ENCODE measurements at places on chromosomes 6 and 20.

DNA sequence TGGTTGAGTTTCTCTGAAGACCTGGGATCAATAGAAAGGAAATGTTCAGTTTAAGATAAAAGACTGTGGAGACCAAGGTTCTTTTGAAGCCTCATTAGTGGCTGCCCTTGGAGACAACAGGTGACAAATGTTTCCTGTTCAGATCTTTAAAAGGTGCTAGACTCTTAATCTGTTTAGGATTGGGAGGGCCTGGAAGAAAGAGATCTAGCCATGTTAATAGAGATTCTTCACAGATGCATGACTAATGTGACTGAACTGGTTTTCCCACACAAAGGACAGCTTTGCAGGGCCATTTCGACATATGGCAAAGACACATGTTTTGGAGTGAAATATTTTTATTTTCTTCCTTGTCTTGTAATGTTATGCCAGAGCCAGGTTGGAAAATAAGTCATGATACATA lies 82.2 kb downstream of the WDR27 start:
- peaks cover 2% of the 10 kb centered on the region for H3K36me3 ChIP-seq
- no peak overlapping the region for H3K4me3 ChIP-seq
- no peak for DNase-seq
- peaks cover 3% of the 10 kb centered on the region for H3K4me1 ChIP-seq

DNA sequence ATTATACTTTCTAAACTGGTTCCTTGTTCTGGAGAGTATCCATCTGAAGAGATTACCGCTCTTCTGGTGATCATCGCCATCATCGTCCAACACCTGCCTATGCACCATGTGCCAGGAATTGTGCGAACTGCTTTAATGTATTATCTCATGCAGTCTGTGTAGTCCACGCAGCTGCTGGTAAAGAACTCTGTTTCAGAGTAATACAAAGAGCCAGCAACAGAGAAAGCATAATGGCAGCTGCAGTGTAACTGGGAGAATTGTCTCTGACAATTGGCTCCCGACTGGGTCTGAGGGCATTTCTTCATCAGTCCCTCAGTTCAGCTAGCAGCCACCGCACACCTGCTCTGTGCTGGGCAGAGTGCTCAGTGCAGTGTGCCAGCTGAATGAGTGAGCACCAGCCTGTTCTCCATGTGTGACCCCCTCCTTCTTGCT lies 383.4 kb downstream of the GRIK2 start:
- H3K27ac ChIP-seq, result no peak overlapping the region
- H3K36me3 ChIP-seq, result no peaks in the 10 kb centered on the region
- H3K27me3 ChIP-seq, result no peaks in the 10 kb centered on the region
- no peak overlapping the region for H3K4me3 ChIP-seq
- DNase-seq, result no peak

- no peak for DNase-seq
- H3K36me3 ChIP-seq, result peaks cover 4% of the 10 kb centered on the region
- H3K27ac ChIP-seq, result peak overlapping the region; percentile 22
Measured at GRCh38 chr20:5863040-5863833, 87.1 kb downstream of the TRMT6 start.

- peaks cover 3% of the 10 kb centered on the region for H3K27me3 ChIP-seq
- no peaks in the 10 kb centered on the region for H3K4me1 ChIP-seq
- peak; percentile 15 for DNase-seq
Measured at GRCh38 chr6:43990627-43991619, 136.3 kb downstream of the MRPL14 start.

GRCh38 chr6:33213989-33214335 lies 5.7 kb downstream of the RING1 start:
- peaks cover 34% of the 10 kb centered on the region for H3K4me1 ChIP-seq
- peaks cover 10% of the 10 kb centered on the region for H3K36me3 ChIP-seq
- DNase-seq, result no peak

- peak; percentile 61 for DNase-seq
- H3K4me1 ChIP-seq, result peaks cover 20% of the 10 kb centered on the region
- H3K36me3 ChIP-seq, result no peaks in the 10 kb centered on the region
- peak overlapping the region; percentile 81 for H3K27ac ChIP-seq
Measured at GRCh38 chr6:40640599-40641227, 53.5 kb upstream of the LRFN2 start.

- peaks cover 28% of the 10 kb centered on the region for H3K4me1 ChIP-seq
- H3K4me3 ChIP-seq, result peak overlapping the region; percentile 100
- peaks cover 6% of the 10 kb centered on the region for H3K36me3 ChIP-seq
- H3K27me3 ChIP-seq, result no peaks in the 10 kb centered on the region
- peak overlapping the region; percentile 99 for H3K27ac ChIP-seq
Measured at GRCh38 chr20:56469077-56469449, 636 bp downstream of the RTF2 start.

DNA sequence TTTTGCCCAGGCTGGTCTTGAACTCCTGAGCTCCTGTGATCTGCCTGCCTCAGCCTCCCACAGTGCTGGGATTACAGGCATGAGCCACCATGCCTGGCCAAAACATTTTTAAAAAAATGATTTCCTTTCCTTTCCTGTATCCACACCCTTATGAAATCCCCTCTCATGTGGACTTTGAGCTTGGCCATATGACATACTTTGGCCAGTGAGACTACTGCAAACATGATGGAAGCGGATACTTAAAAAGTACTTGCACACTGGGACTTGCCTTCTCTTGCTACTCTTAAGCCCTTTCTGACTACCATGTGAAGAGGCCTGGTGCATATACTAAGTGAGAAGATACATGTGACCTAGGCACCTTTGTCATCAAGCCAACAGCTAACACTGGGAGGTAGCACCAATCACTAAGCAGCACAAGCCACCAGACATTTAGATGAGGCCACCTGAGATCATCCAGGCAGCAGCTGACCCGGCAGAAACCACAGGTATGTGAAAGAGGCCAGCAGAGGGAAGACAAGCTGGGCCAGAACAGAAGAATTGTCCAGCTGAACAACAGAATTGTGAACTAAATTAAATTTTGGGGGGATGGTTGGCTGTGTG lies 78.5 kb upstream of the HDAC2 start:
- DNase-seq, result no peak
- no peak overlapping the region for H3K27ac ChIP-seq
- H3K4me1 ChIP-seq, result no peaks in the 10 kb centered on the region

DNA sequence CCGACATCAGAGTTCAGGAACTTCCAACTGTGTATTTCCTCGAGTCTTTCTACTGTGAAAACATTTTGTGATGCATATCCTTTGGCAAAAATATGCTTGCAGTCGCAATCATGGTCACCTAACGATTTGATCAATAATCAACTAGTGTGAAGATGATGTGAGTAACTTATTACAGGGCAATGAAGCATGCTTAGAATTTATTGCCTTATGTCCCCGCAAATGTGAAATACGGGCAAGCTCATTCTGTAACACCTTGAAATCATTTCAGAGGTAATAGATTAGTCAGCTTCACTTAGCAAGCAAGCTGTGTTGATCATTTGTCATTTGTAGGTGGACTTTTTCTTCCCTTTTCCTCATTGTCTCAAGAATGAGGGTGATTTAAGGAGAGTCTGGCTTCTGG lies 67.9 kb upstream of the DOK5 start:
- no peaks in the 10 kb centered on the region for H3K36me3 ChIP-seq
- no peaks in the 10 kb centered on the region for H3K4me1 ChIP-seq
- H3K4me3 ChIP-seq, result no peak overlapping the region
- no peak for DNase-seq

- H3K4me3 ChIP-seq, result peak overlapping the region; percentile 77
- H3K4me1 ChIP-seq, result peaks cover 25% of the 10 kb centered on the region
- H3K36me3 ChIP-seq, result no peaks in the 10 kb centered on the region
- no peaks in the 10 kb centered on the region for H3K27me3 ChIP-seq
- DNase-seq, result no peak
Measured at GRCh38 chr6:37221585-37222124, 35.9 kb upstream of the TBC1D22B start.

DNA sequence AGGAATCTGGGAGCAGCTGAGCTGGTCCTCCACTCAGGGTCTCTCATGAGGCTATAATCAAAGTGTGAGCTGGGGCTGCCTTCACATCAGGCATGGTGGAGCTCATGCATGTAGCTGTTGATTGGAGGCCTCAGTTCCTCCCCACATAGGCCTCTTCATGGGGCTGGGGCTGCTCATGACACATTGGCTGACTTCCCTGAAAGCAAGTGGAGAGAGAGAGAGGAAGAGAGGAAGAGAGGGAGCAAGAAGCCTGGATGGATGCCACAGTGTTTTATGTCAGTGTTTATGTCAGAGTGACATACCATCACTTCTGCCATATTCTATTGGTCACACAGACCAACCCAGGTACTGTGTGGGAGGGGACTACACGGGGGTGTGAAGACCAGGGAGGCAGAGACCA lies 43.8 kb downstream of the EYA2 start:
- H3K4me1 ChIP-seq, result no peaks in the 10 kb centered on the region
- no peak for DNase-seq
- H3K36me3 ChIP-seq, result no peaks in the 10 kb centered on the region
- H3K27me3 ChIP-seq, result peaks cover 9% of the 10 kb centered on the region
- no peak overlapping the region for H3K27ac ChIP-seq

DNA sequence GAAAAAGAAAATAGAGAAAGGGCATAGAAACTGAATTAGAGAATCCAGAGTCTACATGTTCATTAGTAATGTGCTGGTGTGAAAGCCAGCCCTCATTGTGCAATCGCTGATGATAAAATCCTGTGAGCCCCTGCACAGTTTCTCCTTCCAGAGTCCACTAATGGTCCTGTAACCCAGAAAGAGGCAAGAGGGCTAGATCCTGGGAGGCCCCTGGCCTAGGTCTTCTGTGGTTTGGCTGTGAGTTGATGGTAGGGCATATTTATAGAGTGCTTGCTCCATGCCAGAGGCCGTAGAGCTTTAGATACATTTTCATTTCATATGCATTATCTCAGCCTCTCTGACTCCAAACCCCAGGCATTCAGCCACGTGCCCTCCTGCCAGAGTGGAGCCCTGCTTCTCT lies 94.9 kb upstream of the MTHFD1L start:
- no peak overlapping the region for H3K27ac ChIP-seq
- no peaks in the 10 kb centered on the region for H3K4me1 ChIP-seq
- H3K36me3 ChIP-seq, result no peaks in the 10 kb centered on the region
- no peak overlapping the region for H3K4me3 ChIP-seq
- H3K27me3 ChIP-seq, result peaks cover 6% of the 10 kb centered on the region
- no peak for DNase-seq

GRCh38 chr20:63740070-63740626 lies 572 bp downstream of the SLC2A4RG start:
- DNase-seq, result peak; percentile 81
- peak overlapping the region; percentile 30 for H3K27ac ChIP-seq
- no peaks in the 10 kb centered on the region for H3K27me3 ChIP-seq
- peak overlapping the region; percentile 70 for H3K4me3 ChIP-seq

- no peak for DNase-seq
- H3K36me3 ChIP-seq, result peaks cover 9% of the 10 kb centered on the region
- H3K4me3 ChIP-seq, result no peak overlapping the region
- no peaks in the 10 kb centered on the region for H3K27me3 ChIP-seq
Measured at GRCh38 chr20:37243937-37244571, 17.6 kb downstream of the GHRH start.

DNA sequence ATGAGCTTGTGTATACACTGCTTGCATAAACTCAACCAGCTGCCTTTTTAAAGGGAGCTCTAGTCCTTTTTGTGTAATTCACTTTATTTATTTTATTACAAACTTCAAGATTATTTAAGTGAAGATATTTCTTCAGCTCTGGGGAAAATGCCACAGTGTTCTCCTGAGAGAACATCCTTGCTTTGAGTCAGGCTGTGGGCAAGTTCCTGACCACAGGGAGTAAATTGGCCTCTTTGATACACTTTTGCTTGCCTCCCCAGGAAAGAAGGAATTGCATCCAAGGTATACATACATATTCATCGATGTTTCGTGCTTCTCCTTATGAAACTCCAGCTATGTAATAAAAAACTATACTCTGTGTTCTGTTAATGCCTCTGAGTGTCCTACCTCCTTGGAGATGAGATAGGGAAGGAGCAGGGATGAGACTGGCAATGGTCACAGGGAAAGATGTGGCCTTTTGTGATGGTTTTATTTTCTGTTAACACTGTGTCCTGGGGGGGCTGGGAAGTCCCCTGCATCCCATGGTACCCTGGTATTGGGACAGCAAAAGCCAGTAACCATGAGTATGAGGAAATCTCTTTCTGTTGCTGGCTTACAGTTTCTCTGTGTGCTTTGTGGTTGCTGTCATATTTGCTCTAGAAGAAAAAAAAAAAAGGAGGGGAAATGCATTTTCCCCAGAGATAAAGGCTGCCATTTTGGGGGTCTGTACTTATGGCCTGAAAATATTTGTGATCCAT lies 15.3 kb downstream of the TNFAIP3 start:
- peak overlapping the region; percentile 72 for H3K27ac ChIP-seq
- no peak overlapping the region for H3K4me3 ChIP-seq

DNA sequence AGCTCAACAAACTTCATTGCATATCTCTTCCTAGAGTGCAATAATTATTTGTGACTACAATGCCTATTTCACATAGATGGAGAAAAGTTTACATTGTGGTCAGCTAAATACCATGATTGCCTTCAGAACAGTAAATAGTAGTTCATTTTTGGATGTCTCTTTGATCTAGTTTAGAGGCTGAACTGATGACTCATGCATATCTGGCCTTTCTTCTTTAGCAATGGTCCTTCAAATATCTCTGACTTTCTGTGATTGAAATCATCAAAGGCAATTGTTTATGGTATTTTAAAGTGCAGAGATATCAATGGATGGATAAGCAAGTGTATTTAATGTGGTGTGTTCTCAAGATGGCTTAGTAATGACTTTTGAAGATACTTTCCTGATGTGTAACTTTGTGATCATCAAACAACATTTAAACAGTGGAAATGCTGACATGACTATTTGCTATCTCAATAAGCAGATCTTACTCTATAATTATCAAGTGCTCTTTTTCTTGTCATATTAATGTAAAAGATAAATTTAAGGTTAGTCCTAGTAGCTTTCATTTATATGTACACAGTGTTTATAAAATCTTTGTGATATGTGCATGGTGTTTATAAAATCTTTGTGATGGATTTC lies 523.7 kb upstream of the SLC35B3 start:
- no peak overlapping the region for H3K4me3 ChIP-seq
- H3K36me3 ChIP-seq, result no peaks in the 10 kb centered on the region

DNA sequence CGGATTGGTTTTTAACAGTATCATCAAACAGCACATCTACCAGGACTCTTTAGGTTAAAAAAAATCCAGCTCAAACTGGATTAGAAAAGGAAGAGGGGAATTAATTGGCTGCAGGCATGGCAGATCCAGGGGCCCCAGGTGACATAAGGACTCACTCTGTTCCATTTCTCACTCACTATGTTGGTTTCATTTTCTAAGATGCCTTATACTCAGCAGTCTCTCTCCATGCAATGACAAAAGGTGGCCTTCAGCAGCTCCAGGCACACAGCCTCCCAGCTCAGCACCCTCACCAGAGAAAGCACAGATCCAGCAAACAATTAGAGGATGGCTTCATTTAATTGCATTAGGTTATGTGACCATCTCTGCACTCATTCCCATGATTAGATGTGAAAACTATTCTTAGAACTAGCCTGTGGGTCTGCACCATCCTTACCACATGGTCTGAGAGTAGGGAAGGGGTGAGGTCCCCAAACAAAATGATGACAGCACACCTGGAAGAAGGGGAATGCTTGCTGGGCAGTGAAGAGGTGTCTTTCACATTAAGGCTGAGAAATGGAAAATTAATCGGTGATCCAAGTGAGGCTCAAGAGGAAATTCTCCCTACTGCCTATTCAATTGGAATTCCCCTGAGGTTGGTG lies 243.1 kb downstream of the CDH26 start:
- peaks cover 4% of the 10 kb centered on the region for H3K36me3 ChIP-seq
- H3K27ac ChIP-seq, result no peak overlapping the region
- H3K27me3 ChIP-seq, result peaks cover 8% of the 10 kb centered on the region
- H3K4me3 ChIP-seq, result no peak overlapping the region

GRCh38 chr20:49149281-49150045 lies 38.7 kb downstream of the STAU1 start:
- no peaks in the 10 kb centered on the region for H3K27me3 ChIP-seq
- H3K4me3 ChIP-seq, result no peak overlapping the region
- H3K36me3 ChIP-seq, result peaks cover 29% of the 10 kb centered on the region
- DNase-seq, result no peak
- H3K4me1 ChIP-seq, result peaks cover 2% of the 10 kb centered on the region
- H3K27ac ChIP-seq, result peak overlapping the region; percentile 60
